ENCODE measurements at places on chromosomes 4 and X. TPM values are rescaled to one million over a fixed set of nuclear protein-coding genes. Genes with fewer than 3 reads are reported as not detected.

The DMRTC1B gene
- not detected for total RNA-seq

The NLGN3 gene
- not detected for total RNA-seq

The ETNPPL gene
- total RNA-seq = not detected

The MMRN1 gene
- 27.0 TPM for total RNA-seq

The ZCCHC18 gene
- not detected for total RNA-seq

The LARP1B gene
- total RNA-seq = 53.6 TPM

Measured in Peyer's patch (tissue), 4 donors.